ENCODE measurements at places on chromosomes 5 and 9.
A peak's percentile ranks its signal among the peaks of the same experiment; 100 is the strongest.

DNA sequence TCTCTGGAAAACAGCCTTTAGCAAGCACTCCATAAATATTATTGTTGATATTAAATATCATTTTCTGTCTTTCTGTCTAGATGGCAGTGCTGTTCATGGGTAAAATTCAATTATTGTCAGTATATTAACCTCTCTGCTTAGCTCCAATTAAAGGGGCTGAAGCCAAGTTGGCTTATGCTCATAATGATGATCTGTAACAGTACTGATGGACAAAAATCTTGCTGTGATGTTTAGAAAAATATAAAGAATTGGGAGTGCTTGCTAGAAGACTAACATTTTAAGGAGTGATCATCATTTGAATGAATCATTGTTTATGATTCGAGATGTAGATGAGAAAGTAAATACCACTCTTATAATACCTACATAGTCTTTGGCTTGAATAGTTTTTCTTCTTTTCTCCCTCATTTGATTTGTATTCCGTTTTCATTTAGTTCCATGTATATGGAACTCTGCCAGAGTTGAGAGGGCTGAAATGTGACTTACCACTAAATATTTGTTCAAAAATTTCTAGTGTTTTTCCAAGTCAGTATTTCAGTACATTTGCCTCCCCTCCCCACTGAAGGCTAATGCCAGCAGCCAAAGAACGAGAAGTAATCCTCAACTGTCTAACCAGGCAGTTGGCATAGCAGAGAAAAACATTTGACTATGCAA is 538.3 kb downstream of the CSNK1G3 start:
- no peak for DNase-seq

- DNase-seq: no peak
These were observed 4.7 kb downstream of the C5orf46 start for GRCh38 chr5:147901599-147902039.

GRCh38 chr5:99037668-99038067 is 108.9 kb upstream of the CHD1 start:
- DNase-seq: no peak

- DNase-seq: peak; percentile 84
These were observed 43.2 kb upstream of the ANKH start for GRCh38 chr5:14914623-14915260.

GRCh38 chr9:134648701-134649530 is 7.3 kb downstream of the COL5A1 start:
- DNase-seq: peak; percentile 79

GRCh38 chr5:32542216-32543059 is 42.9 kb upstream of the SUB1 start:
- DNase-seq: peak; percentile 81
